IMR-90 (cell line): ENCODE measurements at places on chromosomes 16 and 17. TPM values are rescaled to one million over a fixed set of nuclear protein-coding genes. Genes with fewer than 3 reads are reported as not detected.

Gene ZNF821
- 4.4 and 5.9 TPM in 2 replicates for total RNA-seq

Gene PRAC1
- total RNA-seq = not detected in 2 replicates

Gene VTN
- total RNA-seq = under 0.01 and 0.18 TPM in 2 replicates

Gene DOC2A
- under 0.01 TPM in 1 of 2 replicates, not detected in the other for total RNA-seq

- DNase-seq = no peak
These were observed 34.6 kb upstream of the TNRC6C start for GRCh38 chr17:77923776-77924513.

- no peak for DNase-seq
These were observed 52.9 kb downstream of the NF1 start for GRCh38 chr17:31147507-31148202.

DNA sequence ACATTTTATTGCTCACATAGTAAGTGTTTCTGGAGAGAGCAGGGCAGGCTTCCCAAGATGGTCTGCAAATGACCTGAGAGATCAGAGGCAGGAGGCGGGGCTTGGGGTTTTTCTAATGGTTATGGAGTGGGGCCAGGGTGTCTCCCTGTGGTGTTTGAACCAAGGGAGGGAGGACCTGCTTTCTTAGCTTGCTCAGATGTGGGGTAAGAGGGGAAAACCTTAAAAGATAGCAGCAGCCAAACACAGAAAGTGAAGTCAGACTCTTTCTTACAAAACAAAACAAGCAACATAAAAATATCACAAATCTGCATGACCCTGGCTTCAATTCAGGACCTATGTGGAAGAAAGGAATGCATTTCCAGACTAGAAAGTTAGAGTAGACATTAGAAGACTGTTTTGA, 22.9 kb upstream of the DNAJA2 start:
- DNase-seq = no peak

DNA sequence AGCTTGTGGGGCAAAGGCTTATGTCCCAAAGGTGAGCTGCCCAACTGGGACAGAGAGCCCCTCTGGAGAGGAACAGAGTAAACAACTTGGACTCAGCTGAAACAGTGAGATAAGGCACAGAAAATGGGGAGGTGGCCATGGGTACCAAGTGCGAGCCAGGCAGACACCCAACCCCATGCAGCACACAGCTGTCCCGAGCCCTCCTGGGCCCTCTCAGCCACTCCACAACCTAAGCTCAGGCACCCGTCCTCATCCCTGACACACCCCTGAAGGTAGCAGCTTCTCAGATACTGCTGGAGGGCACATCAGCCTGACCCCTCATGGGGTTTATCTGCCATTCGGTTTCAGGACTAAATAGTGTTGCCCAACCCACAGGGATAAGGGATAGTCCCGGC, 4.8 kb upstream of the GFOD2 start:
- DNase-seq = no peak

DNA sequence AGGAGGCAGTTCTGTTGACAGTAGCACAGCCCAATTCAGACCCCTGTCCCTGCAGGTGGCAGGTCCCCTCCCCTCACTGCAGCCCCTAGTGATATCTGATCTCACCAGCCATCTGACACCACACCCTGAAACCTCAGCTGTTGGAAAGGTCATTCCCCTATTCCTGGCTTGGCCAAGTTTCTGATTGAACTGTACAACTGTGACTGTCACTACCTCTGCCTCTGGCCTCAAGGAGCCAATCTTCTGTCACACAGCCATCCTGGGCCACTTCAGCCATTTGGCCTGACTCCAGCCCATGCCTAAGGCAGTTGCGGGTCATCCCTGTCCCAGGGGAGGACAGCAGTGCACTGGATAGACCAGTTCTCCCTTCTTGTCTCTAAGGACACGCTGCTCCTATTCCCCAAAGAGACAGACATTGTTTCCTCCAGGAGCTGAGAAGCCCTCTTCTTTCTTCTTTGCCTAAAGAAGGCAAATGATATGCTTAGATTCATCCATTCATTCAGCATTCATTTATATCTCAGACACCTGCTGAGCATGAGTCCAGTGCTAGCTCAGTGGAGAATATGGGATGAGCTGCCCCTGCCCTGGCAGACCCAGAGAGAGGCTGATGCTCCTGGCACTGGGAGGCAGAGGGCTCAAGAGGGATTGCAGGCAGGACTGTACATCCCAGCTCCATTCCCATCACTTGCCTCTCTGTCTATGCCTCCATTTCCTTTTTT, 4.6 kb upstream of the ALDOA start:
- DNase-seq = no peak

DNA sequence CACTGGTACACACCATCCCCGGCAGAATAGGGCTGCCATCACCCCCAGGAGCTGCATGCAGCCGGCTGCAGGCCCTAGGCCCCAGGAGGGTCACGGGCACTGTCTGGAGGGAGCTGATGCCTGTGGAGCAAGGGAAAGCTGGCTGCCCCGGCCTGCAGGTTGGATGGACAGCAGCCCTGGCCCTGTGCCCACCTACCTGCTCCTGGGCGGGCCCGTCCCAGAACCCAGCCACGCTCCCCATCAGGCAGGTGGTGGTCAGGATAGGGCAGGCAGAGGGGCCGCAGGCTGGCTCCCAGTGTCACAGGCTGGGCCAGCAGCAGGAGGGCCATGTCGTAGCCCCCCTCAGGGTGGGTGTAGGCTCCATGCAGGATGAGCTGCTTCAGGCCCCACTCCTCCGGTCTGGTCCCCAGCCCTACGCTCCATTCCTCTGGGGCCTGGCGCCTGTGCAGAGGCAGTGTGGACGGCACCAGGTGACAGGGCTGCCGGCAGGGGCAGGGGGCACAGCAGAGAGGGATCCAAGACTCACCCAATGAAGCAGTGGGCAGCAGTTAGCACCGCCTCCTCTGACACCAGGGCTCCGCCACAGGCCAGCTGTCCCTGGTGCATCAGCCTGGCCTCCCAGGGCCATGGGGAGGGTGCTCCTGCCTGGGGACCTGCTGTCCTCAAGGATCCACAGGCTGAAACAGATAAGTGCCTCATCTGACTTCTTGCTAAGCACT, 4.0 kb downstream of the PRSS53 start:
- no peak for DNase-seq
